ENCODE measurements at places on chromosomes 1 and 21.
A peak's percentile ranks its signal among the peaks of the same experiment; 100 is the strongest.

GRCh38 chr1:5954964-5955363 lies 37.3 kb downstream of the NPHP4 start:
- no peak for DNase-seq

- DNase-seq = no peak
These were observed 18.8 kb downstream of the BATF3 start for GRCh38 chr1:212680680-212681389.

- no peak for DNase-seq
These were observed 14.7 kb downstream of the CR1L start for GRCh38 chr1:207659545-207660153.

DNA sequence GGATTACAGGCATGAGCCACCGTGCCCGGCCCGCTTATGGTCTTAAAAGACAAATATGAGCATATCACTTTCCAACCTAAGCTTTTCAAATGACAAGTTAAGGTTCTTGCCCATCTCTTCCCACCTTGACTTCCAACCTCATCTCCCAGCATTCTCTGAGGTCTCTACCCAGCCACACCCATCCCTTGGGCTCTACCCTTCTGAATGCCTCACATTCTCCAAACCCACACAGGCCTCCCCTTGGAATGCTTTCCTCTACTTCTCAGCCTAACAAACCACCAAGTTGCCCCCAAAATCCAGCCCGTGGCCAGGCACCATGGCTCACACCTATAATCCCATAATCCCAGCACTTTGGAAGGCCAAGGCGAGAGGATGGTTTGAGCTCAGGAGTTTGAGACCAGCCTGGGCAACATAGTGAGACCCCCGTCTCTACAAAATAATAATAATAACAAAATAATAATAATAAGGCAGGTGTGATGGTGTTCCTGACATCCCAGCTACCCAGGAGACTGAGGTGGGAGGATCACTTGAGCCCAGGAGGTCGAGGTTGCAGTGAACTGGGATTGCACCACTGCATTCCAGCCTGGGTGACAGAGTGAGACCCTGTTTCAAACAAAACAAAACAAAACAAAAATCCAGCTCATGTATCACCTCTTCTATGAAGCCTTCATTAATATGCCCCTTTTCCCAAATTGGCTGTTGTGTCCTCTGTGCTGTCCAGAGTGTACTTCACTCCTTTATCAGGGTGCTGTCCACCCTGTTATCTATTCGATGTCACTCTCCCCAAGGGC lies 11.2 kb downstream of the DCST2 start:
- no peak for DNase-seq

DNA sequence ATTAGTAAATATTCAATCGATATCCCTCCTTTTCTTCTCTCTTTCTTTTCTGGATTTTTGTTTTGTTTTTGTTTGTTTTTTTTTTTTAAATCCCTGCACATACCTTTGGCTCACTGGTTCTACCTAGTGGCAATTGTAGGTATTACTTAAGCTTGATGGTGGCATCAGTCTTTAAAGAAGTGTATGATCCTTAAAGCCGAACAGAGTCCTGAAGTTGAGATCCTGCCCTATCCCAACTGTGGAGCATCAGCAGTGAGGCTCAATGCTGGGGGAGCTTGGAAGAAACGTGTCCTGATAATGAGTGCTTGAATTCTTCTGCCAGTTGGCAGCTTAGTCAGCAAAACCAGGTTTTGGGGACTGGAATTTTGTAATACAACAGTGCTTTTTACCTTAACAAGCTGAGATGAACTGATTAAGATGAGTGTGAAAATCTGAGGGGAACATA lies 60.8 kb downstream of the FASLG start:
- DNase-seq = no peak

DNA sequence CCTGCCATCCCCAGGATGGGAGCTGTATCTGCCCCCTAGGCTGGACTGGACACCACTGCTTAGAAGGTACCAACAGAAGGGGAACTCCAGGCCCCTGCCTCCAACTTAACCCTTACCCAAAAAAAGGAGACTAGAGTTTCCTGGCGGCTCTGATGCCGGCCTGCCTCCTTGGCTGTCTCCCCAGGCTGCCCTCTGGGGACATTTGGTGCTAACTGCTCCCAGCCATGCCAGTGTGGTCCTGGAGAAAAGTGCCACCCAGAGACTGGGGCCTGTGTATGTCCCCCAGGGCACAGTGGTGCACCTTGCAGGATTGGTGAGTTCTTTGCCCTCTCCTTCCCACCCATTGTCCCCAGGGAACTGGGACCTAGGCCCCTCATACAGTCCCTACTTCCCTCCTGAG lies 8.1 kb upstream of the LRRC71 start:
- DNase-seq = no peak

- peak; percentile 53 for DNase-seq
These were observed 22.2 kb upstream of the HPDL start for GRCh38 chr1:45304311-45305081.

DNA sequence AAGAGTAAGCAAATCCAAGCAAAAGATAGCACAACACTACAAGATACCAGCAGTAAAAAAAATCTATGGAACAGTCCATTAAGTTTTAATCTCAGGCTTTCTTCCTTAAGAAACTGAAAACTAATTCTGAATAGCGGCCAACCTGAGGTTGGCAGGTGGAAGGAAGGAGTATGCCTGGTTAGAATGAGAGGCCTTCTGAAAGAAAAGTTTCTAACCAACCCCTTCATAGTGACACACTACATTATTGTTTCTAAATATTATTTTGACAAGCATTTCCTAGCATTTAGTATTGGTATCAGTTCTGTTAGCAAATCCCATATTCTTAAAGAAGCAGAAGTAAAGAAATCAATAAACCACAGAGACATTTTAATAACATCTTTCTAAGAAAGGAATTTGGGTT lies 205.7 kb upstream of the PTBP2 start:
- no peak for DNase-seq

DNA sequence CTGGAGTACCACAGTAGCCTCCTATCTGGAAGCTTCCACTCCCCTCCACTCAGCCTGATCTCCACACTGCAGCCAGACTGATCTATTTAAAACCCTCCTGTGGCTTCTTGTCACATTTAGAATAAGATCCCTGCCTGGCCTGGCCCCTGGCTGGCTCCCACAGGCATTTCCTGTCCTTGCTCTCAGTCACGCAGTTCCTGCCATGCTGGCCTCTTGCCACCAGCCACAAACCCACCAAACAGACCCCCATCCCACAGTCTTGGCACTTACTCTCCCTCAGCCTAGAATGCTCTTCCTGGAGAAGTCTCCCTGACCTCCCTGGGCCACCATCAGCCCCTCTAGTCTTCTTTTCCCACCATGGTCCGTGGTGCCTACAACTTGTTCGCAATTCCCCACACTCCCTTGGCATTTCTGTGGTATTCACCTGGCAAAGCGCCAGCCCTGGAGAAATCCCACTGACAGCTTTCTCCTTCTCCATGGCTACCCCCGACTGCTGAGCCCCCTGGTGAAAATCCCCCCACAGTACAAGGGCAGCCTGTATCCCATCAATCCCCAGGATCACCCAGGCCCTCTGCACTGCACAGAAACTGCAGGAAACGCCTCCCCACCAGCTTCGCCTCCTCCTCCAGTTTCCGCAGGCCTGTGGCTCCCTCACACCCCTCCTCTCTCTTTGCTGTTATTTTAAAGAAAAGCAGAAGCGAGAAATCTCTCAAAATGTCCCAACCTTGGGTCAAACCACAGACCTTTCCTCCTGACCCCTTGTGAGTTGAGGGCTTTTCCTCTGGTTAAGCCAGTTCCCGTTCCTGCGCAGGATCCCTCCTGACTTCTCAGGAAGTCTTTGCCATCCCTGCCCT lies 94.5 kb downstream of the SYT2 start:
- DNase-seq = no peak

All from NCI-H1105 (cell line).